CD4-positive, alpha-beta T cell (primary cell): ENCODE measurements at places on chromosomes 6 and 20.

- no peak for DNase-seq
Measured at GRCh38 chr20:38225240-38225899, 35.2 kb downstream of the KIAA1755 start.

GRCh38 chr6:150001295-150002008 lies 23.9 kb downstream of the RAET1L start:
- DNase-seq = no peak

DNA sequence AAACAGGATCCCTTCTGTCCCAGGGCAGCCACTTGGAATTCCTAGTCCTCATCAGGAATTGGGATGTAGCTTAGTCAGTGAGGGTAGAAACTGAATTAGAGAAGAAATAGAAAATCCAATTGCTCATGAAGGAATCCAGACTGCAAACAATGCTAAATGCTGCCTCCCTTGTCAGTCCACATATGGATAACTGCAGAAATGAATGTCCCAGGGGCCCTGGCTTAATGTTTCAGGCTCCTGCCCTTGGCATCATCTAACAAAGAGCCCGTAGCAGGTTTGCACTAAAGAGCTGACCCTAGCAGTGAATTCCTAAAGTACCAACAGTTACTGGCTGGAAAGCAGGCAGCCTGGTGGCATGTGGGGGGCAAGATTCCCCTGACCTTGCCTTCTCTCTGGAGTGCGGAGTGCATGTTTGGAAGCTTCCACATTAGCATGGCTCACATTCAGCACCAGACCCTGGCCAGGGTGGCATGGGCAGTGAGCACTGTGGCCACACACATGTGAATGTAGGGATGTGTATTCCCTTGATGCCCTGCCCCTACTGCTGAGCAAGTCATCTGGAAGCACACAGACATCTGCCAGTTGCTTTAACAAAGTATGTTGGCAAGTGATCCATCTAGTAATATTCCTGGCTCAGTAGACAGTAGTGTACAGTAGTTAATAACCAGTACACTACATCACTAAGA lies 394.5 kb downstream of the CDC5L start:
- no peak for DNase-seq

DNA sequence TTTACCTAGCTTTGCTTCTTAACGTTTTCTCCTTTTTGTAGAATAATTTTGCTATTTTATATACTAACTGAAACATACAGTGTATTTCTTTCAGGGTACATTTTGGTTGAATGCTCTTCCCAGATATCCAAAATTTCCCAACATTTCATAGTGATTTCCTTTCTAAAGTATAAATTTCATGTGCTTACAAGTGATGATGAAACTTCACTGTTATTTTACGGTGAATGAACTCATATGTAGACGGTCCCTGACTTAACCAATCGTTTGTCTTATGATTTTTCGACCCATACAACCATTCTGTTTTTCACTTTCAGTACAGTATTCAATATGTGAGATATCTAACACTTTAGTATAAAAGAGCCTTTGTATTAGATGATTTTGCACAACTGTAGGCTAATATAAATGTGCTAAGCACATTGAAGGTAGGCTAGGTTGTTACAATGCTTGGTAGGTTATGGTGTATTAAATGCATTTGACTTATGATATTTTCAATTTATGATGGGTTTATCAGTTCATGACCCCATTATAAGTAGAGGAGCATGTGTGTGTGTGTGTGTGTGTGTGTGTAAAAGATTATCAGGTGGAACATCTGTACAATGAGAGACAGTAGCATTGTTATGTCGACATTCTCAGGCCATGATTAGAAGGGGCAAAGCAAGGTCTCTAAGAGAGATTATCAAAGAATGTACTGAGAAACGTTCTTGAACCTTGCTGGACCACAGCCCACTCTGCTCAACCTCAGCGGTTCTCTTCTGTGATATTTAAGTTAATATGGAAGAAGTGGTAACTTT lies 20.9 kb downstream of the HIVEP1 start:
- DNase-seq = no peak

DNA sequence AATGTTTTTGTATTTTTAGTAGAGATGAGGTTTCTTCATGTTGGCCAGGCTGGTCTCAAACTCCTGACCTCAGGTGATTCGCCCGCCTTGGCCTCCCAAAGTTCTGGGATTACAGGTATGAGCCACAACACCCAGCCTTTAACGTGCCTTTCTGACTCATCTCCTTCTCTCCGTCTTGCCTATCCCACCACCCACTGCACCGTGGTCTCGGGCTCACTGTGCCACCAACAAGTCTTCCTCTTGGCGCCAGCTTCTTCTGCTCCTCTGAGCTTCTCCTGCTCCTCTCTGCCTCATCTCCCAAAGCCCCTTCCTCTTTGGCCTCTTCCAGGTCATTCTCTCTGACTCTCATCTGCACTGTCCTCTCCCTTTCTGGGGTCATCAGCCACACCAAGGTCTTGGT lies 41.0 kb downstream of the TMEM242 start:
- DNase-seq = no peak

- no peak for DNase-seq
Measured at GRCh38 chr20:47035026-47035590, 140.5 kb downstream of the EYA2 start.

DNA sequence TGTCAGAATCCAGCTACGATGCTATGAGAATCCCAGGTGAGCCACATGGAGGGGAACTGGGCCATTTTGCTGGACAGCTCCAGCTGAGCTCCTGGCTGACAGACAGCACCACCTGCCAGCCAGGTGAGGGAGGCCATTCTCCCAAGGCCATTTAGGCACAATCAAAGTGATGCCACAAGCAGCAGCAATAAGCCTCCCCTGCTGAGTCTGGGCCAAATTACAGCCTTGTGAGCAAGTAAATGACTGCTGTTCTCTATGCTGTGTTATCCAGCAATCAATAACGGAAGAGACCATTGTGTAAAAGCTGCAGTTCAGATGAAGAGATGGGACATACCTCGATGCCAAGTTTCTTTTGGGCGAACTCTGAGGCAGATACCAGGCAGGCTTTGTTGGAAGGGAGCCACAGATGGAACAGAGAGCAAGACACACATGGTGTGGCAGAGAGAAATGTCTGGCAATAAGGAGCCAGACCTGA lies 14.0 kb upstream of the SCGN start:
- DNase-seq = no peak

GRCh38 chr20:31859266-31859997 lies 10.9 kb downstream of the DUSP15 start:
- DNase-seq = no peak

DNA sequence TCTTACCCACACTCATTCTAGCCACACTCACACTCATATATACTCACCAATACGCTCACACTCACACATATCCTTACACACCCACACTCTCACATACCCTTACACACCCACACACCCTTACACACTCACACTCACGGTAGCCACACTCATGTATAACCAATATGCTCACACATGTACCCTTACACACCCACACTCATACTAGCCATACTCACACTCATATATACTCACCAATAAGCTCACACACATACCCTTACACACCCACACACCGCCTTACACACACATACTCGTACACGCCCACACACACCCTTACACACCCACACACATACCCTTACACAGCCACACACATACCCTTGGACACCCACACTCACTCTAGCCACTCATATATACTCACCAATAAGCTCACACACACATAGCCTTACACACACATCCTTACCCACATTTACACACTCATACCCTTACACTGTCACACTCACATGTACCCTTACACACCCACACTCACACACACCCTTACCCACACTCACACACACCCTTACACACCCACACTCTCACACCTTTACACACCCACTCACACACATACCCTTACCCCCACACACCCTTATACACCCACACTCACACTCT lies 192.5 kb upstream of the SNX9 start:
- no peak for DNase-seq

GRCh38 chr6:88369262-88369661 lies 203.1 kb upstream of the CNR1 start:
- DNase-seq = no peak

- no peak for DNase-seq
Measured at GRCh38 chr6:30022189-30022588, 38.9 kb upstream of the POLR1H start.

GRCh38 chr6:111032484-111033140 lies 50.8 kb downstream of the RPF2 start:
- DNase-seq = no peak

DNA sequence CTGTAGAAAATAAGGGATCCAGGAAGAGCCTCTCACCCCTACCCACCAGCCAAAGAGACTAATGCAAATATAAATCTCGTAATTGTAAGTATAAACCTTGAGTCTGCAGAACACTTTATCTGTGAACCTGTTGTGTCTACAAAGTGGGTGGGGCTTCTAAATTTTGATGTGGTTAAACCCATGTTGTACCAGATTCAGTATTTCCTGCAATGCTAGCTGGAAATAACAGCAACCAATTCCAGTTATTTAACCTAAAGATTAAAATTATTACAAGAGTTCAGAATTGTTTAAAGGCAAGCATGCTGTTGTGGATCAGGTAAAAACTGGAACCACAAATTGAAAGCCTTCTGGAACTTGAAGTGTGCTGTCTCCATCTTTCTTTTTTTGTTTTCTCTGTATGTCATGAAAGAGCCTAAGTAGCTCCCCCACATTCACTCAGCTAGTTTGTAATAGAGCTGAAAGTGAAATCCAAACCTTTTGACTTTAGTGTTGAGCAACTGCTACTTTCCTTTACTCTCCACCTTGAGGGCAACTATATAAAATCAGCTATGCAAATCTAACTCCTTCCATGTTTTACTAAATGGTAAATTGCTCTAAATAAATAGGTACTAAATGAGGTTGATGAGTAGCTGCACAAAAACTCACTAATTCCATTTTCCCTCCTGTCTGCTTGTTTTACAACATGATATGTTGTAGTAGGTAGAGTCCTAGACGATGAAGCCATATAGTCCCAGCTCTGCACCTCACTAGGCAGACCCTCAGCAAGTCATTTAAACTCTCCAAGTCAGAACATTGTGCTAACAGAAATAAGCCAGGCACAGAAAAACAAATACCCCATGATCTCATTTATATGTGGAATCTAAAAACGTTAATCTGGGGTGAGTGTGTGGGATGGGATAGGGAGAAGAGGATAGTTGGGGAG lies 17.9 kb upstream of the THEMIS start:
- no peak for DNase-seq

- DNase-seq = peak; percentile 36
Measured at GRCh38 chr20:8132484-8133309, 631 bp downstream of the PLCB1 start.

- DNase-seq = no peak
Measured at GRCh38 chr6:111824608-111825337, 48.5 kb downstream of the FYN start.

GRCh38 chr6:28383235-28384142 lies 16.1 kb downstream of the ZSCAN12 start:
- peak; percentile 2 for DNase-seq

DNA sequence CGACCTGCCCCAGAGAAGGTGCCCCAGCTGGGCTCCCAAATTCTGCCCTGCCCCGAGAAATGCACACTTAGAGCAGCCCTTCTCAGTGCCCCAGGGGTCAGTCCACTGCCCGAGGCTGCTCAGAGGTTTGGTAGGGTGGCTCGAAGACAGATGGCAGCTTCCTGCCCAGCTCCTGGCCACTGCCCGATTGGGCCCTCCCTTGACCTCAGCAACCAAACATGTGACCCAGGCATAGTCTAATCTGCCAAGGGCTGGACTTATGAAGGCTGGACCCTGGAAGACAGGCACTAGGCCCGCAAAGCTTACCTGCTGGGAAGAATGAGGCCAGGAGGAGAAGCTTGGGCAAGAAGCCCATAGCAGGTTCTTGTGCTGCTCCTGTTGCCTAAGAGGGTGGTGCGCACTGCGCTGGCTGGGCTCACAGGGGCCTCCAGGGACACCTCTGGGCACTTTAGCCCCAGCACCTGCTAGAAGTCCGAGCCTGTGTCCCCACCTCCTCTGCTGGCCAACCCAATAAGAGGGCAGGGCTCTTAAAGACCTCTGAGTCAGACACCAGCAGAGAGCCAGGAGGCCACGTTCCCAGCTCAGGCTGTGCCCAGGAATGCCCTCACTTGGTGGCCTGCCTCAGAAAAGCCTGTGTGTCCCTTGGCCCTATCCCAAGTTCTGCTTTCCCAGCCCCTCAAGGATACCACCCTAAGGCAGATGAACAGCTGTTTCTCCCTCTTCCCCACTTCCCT lies 5.5 kb downstream of the SIGLEC1 start:
- DNase-seq = no peak
